ENCODE measurements at places on chromosomes 11 and 22.

DNA sequence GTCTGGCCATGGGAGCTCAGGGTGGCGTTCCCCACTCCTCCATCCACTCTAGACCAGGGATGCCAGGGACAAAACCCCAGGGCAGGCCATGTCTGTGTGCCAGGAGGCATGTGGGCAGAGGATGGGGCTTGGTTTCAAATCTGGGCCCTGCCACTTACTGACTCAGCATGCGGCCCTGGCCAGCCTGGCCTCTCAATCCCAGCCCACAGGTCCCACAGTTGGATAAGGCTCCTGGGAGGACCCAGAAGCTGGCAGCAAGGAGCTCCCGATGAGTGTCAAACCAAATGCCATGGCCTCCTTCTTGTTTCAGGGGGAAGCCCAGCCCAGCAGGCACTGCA lies 1290.4 kb downstream of the BRD1 start:
- DNase-seq: no peak

- no peak for DNase-seq
Observed at GRCh38 chr11:36006556-36006955, 62.7 kb downstream of the LDLRAD3 start.

GRCh38 chr11:132620423-132620822 lies 911.9 kb downstream of the OPCML start:
- DNase-seq: no peak

- DNase-seq: no peak
Observed at GRCh38 chr11:1675536-1676228, 21.3 kb upstream of the KRTAP5-6 start.

GRCh38 chr22:36406721-36407120 lies 19.0 kb upstream of the MYH9 start:
- no peak for DNase-seq

GRCh38 chr22:23061471-23062280 lies 8.6 kb upstream of the GNAZ start:
- no peak for DNase-seq

DNA sequence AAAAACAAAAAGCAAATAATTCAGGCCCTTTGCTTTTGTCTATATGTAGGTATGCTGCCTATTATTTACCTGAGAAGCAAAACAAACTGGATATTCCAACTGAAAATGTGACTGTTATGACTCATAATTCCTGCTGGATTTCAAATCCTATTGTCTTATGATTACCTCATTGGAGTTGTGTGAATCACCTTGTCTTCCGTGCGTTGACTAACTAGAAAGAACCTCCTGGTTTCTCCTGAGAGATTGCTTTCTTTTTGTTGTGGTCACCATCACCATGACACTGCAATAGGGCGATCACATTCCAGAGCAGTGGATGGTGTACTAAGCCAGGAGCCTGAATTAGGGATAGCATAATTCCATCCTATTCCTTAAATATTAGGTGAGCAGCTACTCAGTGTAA lies 23.0 kb upstream of the EXPH5 start:
- no peak for DNase-seq

- no peak for DNase-seq
Observed at GRCh38 chr22:42412744-42413333, 19.4 kb downstream of the NFAM1 start.

DNA sequence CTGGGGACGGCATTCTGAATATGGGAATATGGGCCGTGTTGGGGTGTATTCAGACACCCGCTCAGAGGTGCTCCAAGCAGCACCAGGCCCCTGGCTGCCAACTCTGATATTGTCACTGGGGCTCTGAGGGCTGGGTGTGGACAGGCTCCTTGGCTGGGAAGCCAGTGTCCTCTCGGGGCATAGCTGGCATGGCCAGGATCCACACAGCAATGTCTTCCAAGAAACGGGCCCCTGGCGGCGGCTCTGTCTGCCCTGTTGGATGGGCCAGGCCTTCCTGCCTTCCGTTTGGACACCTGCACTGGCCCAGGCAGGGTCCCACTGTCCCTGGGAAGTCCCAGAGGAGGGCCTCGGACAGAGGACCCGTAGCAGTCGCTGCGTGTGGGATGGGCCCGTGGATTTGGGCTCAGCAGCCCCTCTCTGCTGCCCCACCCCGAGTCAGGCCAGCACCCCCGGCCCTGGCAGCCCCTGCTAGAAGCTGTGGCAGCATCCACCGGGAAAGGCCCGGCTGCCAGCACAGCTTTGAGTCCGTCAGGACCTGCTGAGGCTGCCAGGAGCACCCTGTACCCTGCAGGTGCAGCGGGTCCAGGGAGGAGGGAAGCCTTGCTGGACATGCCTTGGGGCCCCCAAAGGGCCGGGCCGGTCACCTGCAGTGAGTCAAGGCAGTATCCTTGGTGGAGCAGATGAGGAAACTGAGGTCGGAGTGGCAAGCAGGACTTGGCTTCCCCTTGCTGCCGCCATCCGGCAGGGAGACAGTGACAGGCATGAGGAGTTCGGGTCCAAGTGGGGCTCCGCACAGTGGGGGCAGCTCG lies 4.1 kb downstream of the PANX2 start:
- no peak for DNase-seq

DNA sequence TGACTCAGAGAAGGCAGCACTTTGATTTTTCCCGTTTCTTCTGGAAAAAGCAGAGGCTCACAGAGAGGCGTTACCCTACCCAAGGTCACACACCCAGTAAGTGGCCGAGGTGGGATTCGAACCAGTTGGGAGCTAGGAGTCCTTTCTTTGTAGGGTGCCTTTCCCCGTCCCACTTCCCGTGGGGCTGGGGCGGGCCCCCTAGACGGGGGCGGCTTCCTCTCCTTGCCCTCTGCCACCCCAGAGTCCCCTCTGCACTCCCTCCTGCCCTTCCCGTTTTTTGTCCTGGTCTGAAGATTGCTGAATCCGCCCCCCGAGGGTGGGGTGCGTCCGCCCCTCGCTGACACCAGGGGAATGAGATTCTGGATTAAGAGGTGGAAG lies 747 bp downstream of the TPCN2 start:
- DNase-seq: no peak

GRCh38 chr11:201966-202365 lies 5.2 kb downstream of the BET1L start:
- no peak for DNase-seq

GRCh38 chr11:92053216-92053615 lies 171.4 kb upstream of the FAT3 start:
- no peak for DNase-seq

DNA sequence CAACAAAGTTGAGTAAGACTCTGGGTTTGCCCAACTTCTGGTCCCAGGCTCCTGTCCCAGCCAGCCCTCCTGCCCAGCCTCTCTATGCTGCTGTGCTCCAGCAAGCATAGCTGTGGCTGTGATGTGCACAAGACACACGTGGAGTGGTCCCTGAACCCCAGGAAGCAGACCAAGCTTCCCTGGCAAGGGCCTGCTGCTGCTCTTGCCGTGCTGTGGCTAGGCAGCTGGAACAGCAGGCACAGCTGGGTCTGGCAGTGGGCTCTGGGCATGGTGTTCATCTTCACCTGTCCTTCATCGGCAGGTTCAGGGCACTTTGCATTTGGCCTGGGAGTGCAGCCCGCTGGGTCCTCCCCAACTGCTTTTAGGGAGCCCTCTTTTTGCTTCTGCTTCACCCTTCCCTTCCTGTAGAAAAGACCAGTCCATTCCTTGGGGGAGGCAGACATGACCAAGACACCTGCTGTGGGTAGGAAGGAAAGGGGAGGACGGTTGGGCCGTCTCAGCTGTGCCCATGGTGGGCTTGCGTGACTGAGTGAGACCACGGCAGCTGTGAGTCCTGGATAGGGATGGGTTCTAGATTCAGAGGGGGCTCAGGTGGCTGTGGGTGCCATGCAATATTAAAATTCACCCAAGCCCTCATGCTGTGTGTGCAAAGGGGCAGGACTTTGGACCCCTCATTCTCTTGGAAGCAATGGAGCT lies 26.1 kb upstream of the ETS1 start:
- no peak for DNase-seq

- DNase-seq: no peak
Observed at GRCh38 chr11:129932381-129933067, 37.1 kb upstream of the NFRKB start.

- no peak for DNase-seq
Observed at GRCh38 chr11:8808226-8808585, 102.8 kb upstream of the AKIP1 start.

DNA sequence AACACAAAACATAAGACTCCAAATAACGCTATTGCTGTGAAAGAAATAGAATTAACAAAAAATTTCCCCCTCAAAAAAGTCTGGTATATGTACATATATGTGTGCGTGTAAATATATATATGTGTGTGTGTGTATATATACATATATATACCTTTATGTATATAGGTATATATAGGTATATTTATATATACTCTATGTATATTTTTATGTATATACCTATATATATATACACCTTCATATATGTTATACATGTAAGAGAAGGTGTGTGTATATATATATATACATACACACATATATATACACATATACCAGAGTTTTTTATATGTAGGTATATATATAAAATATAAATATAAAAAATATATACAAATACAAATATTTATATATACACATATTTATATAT lies 199.2 kb downstream of the RAB38 start:
- DNase-seq: no peak

DNA sequence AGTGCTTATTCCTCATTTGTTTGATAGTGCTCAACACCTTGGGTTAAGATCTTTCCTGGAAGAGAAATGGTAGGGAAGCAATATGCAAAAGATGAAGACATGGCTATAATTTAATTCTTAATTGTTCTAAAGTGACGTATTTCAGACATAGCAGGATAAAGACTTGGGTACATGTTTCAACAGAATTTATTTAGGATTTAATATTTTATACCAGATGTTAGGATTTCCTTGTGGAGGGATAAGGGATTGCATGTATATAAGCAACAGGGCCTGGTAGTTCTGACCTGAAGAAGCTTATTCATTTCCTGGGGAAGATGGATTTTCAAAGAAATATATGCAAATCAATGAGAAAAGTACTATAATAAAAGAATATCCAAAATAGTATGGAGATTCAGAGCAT lies 163.8 kb downstream of the FAT3 start:
- DNase-seq: no peak

DNA sequence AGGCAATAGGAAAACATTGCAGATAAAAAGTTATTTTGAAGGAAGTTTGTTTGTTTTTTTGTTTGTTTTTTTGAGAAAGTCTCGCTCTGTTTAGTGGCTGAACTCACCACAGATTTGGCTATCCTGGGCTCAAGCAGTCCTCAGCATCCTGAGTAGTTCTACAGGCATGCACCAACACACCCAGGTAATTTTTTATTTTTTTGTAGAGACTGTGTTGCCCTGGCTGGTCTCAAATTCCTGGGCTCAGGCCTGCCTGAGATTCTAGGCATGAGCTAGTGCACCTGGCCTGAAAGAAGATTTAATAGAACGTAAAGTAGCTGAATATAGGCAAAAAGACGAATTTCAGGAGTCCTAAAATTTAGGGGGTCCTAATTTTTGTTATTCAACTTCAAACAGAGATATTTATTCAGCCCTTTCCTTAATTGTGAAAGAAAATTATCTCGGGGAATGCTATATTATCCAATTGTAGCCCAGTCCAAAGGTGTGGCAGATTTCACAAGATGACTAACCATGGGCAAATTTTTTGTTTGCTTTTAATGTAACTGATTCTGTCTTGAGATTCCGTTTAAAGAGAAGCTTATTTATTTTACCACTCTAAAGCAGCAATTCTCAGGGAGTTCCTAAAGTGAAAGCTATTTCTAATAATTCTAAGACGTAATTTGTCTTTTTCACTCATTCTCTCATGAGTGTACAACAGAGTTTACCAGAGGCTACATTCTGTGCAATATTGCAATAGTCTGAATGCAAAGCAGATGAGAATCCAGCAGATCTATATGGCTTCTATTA lies 940 bp downstream of the IL18 start:
- DNase-seq: no peak

Measured in activated T-cell treated with anti-CD3 and anti-CD28 coated beads for 4 hours (primary cell).